Colonic mucosa (tissue), 4 donors: ENCODE measurements at places on chromosomes 6 and 20. TPM values are rescaled to one million over a fixed set of nuclear protein-coding genes. Genes with fewer than 3 reads are reported as not detected.
A peak's percentile ranks its signal among the peaks of the same experiment; 100 is the strongest.

GRCh38 chr6:116405652-116406356 lies 35.1 kb downstream of the DSE start:
- DNase-seq = no peak

GRCh38 chr6:90347411-90347851 lies 50.8 kb upstream of the BACH2 start:
- DNase-seq = no peak

GRCh38 chr20:49973981-49974380 lies 8.8 kb upstream of the SNAI1 start:
- DNase-seq = no peak

- DNase-seq = no peak
These were observed 423.6 kb downstream of the CDH26 start for GRCh38 chr20:60381643-60382400.

- DNase-seq = peak; percentile 85
These were observed at the start of gene SLC4A11 for GRCh38 chr20:3239026-3239866. SLC4A11 (minus strand) TSS chr20:3239190; CDS start chr20:3239137, 53 bp downstream.

GRCh38 chr6:129744880-129745237 lies 34.9 kb upstream of the ARHGAP18 start:
- DNase-seq = no peak

DNA sequence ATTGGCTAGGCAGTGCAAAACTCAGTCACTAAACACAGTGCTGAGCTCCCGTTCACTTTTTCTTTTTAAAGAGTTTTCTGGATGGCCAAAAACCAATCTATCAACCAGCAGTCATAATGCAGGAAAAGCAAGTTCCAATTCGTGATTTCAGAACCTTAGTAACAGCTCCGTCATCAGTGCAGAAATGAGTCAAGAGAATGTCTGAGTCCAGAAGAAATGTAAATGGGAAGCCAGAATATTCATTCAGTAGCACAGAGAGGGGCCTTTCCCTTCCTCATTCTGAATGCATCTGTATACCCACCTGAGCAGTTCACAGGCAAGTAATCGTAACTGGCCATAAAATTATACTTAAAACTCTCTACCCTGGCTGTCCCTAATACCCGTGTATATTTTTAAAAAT lies 20.4 kb downstream of the HUS1B start:
- no peak for DNase-seq

DNA sequence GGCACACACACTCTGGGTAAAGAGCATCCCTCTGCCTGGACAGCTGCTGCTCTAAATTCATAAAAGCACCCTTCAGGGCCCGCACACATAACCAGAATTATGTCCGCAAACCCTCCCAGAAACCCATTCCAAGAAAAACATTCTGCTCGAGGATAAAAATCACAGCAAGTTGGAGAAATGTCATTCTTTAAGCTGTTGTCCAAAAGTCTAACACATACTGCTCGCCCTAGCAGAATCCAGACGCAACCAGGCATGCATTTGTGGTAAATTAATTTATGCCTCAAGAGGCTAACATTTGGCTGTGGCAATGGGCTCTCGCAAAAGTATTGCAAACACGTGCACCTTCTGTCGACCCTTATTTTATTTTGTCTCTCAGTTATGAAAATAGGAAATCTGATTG lies 116.1 kb upstream of the INSM1 start:
- DNase-seq = no peak

GRCh38 chr20:34264141-34264540 lies 22.9 kb downstream of the ASIP start:
- DNase-seq = no peak

GRCh38 chr6:13531956-13532355 lies 42.4 kb upstream of the SIRT5 start:
- DNase-seq = no peak

- DNase-seq = no peak
These were observed 120.4 kb downstream of the ARMC2 start for GRCh38 chr6:108968325-108969316.

- DNase-seq = peak; percentile 32
These were observed 40.9 kb downstream of the ALDH8A1 start for GRCh38 chr6:134908906-134909516.

The LPA gene
- total RNA-seq = 0.15 TPM

The SYCP2L gene
- 0.11 TPM for total RNA-seq

The AVP gene
- total RNA-seq = not detected

The LY6G5C gene
- 2.8 TPM for total RNA-seq

The VSX1 gene
- total RNA-seq = not detected
